Activated naive CD8-positive, alpha-beta T cell treated with anti-CD3 and anti-CD28 coated beads, Interleukin-2, amount 50 U/mL, for 24 hours (primary cell): ENCODE measurements at places on chromosomes 3 and 15.

GRCh38 chr3:101172516-101172915 is 147.9 kb downstream of the IMPG2 start:
- no peak for DNase-seq

- no peak for DNase-seq
Observed at GRCh38 chr3:161403251-161403650, 31.9 kb upstream of the SPTSSB start.

DNA sequence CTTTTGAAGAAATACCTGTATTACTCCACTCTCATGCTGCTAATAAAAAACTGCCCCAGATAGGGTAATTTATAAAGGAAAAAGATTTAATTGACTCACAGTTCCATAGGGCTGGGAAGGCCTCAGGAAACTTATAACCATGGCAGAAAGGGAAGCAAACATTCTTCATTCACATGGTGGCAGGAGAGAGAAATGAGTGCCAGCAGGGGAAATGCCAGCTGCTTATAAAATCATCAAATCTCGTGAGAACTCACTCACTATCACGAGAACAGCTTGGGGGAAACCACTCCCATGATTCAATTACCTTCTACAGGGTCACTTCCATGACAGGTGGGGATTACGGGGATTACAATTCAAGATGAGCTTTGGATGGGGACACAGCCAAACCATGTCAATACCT is 18.7 kb downstream of the MFSD1 start:
- no peak for DNase-seq

DNA sequence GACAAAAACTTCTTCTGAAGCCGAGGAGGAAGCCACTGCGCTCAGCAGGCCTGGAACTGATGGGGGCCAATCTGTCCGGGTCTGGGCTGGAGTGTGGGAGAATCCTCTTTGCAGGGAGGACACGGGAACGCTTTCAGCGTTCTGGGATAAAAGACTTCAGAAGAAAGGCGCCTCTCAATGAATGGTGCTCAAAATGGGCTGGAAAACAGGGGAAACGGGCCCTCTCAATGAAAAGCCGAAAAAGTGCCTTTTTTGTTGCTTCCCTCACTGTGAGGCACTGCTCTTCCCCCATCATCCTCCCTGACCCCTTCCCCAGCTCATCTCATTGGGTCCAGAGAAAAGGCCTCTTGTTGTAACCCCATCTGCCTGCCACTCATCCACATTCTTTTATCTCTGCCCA is 119.5 kb upstream of the LRIG1 start:
- DNase-seq, result no peak

- no peak for DNase-seq
Observed at GRCh38 chr15:88077296-88078020, 179.1 kb downstream of the NTRK3 start.
